Activated CD8-positive, alpha-beta memory T cell treated with anti-CD3 and anti-CD28 coated beads, Interleukin-2, amount 50 U/mL, for 48 hours (primary cell): ENCODE measurements at places on chromosomes 6 and 20.

DNA sequence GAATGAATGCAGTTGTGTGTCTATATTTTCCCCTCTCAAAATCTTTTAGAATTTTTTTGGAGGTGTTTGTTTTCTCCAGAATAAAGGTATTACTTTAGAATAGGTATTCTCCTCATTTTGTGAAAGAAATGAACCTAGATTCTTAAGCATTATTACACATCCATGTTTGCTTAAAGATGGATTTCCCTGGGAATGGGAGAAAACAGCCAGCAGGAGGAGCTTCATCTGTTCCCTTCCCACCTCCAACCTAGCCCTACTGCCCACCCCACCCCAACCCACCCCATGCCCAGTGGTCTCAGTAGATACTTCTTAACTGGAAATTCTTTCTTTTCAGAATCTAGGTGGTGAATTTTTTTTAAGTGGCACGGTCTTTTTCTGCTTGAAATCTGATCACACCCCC is 127.8 kb downstream of the CD109 start:
- no peak for DNase-seq

DNA sequence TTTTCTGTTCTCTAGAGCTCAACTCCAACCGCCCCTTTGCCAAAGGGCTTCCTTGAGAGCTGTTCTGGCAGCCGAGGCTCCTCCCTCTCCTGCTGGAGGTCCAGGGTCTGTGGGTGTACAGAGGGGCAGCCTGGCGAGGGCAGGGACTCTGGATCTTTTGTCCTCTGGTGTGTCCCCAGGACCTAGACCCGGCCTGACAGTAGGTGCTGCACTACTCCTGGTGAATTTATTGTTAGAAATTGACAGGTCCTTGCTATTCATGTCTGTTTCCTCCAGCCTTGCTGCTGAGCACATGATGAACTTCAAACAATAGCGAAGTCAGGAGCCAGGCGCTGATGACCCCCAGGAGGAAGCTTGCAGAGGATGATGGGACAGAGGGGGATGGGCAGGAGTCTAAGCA is 234.7 kb upstream of the SULF2 start:
- no peak for DNase-seq

GRCh38 chr6:2021713-2022125 is 223.7 kb downstream of the GMDS start:
- DNase-seq: no peak

- no peak for DNase-seq
Observed at GRCh38 chr6:105601541-105602236, 198.8 kb upstream of the PREP start.

- DNase-seq: no peak
Observed at GRCh38 chr6:109292420-109292819, 89.8 kb downstream of the CD164 start.

GRCh38 chr6:15420959-15421438 is 175.1 kb downstream of the JARID2 start:
- DNase-seq: no peak

GRCh38 chr6:134198093-134198492 is 119.8 kb downstream of the SGK1 start:
- DNase-seq: no peak

GRCh38 chr6:47235964-47236760 is 73.5 kb downstream of the TNFRSF21 start:
- no peak for DNase-seq

- no peak for DNase-seq
Observed at GRCh38 chr20:11379257-11380011, 538.3 kb upstream of the BTBD3 start.

GRCh38 chr6:13725052-13725451 is 13.4 kb upstream of the RANBP9 start:
- no peak for DNase-seq

DNA sequence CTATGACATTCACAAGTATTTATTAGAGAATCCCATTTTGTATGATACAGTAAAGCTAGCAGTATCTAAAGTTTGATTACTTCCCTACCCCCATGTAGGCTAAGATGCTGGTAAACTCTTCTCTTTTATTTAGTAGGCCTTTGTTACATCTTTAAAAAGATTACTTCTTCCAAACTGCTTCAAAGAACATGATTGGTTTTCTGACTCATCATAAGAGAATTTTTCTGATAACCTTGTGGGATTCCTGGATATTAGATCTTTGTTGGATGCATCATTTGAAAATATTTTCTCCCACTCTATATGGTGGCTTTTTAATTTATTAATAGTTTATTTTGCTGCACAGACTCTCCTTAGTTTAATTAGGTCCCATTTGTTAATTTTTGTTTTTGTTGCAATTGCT is 898.3 kb upstream of the ADGRB3 start:
- no peak for DNase-seq

- peak; percentile 55 for DNase-seq
Observed at GRCh38 chr20:61120595-61121515, 131.2 kb upstream of the CDH4 start.

- DNase-seq: no peak
Observed at GRCh38 chr6:7992002-7992815, 72.0 kb downstream of the BLOC1S5 start.

- no peak for DNase-seq
Observed at GRCh38 chr6:152356662-152357061, 280.5 kb downstream of the SYNE1 start.
